ENCODE measurements at places on chromosomes 16 and 17.

GRCh38 chr16:88596483-88596882 lies 26.3 kb downstream of the ZC3H18 start:
- DNase-seq, result no peak

DNA sequence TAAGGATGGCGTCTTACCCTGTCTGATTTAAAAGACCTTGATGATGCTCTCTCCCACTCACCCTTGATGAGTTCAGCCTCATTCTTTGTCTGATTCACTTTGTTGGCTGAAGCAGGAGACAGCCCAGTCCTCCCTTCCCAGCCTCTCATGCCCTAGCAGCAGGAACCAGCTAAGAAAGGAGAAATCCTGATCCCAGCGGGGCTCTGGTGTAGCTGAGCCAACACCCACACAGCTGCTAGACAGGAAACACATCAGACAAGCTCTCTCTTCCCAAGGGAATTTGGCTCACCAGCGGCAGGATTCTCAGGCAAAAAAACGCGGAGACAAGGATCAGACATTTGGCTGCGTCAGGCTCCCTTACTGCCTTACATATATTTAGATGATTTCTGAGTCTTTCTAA lies 211.5 kb downstream of the CDH11 start:
- no peak for DNase-seq

DNA sequence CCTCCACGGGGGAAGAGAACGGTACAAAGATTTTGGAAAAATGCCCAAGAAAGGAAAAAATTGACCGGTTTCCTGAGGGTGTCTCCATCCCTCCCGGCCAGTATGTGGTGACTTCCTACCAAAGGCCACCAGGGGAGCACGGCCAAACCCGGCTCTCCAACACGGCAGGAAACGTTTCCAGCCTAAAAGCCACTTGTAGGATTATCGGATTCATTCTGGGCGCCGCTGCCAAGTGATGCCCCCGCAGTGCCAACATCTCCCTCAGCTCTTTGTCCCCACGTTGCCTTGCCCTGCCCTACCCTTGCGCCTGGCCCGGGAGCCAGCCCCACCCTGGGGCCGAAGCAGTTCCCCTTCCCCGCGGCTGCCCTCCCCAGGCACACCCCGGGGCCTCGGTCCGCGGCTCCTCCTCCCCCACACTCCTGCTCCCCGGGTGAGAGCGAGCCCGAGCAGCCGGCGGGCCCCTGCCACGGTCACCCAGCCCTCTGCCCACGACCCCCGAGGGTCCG lies 688 bp downstream of the CRK start:
- peak; percentile 13 for DNase-seq

DNA sequence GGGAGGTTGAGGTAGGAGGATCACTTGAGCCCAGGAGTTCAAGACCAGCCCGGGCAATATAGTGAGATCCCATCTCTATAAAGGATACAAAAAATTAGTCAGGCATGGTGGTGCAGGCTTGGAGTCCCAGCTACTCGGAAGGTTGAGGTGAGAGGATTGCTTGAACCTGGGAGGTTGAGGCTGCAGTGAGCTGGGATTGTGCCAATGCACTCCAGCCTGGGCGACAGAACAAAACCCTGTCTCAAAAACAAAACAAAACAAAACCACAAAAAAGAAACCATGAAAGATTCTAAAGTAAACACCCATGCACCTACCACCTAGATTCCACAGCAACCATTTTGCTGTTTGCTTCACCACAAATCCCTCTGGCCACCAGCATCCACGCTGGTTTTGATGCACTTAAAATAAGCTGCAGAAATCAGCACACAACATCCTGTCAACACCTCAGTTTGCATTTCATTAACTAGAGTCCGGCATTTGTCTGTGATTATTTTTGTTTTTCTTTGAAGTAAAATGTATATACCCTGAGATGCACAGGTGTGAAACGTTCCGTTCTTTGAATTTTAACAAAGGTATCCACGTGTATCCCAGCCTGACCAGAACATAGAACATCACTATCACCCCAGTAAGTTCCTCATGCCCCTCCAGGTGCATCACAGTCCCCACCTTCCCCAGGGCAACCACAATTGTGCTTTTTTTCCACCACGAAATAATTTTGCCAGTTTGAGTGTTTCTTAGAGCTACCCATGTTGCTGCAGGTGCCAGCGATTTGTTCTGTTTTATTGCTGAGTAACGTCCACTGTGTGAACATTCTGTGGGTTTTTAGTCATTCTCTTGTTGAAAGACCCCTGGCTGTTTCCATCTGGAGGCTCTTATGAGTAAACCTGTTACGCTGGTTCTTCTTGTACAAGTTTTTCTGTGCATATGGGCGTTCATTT lies 191.5 kb downstream of the SEC14L1 start:
- DNase-seq, result no peak

DNA sequence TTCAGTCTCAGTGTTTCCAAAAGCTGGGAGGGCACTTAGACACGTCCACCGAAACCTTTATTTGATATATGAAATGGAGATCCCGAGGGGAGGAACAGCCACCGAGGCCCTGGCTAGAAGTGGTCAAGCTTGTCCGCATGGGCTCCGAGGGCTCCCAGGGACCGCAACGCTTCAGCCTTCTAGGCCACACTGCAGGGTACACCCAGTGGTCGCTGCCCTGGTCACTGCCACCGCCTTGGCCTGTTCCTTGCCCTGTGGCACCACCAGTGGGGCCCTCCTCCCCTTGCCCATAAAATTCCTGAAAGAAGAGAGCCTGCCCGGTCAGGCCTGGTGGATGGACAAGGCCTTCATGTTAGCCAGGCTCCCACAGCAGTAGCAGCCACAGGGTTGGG lies 43.8 kb upstream of the SMPD3 start:
- no peak for DNase-seq

GRCh38 chr17:12727076-12727760 lies 61.5 kb downstream of the MYOCD start:
- no peak for DNase-seq

GRCh38 chr17:49549691-49550678 lies 25.7 kb upstream of the NXPH3 start:
- DNase-seq, result no peak

- DNase-seq, result no peak
These were observed 10.0 kb downstream of the USP32 start for GRCh38 chr17:60381958-60382357.

DNA sequence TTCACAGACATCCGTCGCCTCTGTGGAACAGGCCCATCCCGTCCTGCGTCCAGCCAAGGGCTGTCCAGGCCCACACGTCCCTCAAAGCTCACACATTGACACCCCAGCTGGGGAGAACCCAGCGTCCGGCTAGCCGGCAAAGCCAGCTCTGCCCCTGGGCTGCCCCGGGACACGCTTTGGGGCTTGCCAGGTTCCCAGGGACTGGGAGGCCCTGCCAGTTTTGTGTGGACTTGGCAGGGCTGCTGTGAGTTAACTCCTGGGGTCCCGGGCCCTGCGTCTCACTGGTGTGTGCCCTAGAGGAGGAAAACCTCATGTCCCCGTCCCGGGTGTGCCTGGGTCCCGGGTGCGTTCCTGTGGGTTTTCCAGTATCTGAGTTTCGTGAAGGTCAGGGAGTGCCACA lies 6.3 kb downstream of the SOX8 start:
- DNase-seq, result no peak

DNA sequence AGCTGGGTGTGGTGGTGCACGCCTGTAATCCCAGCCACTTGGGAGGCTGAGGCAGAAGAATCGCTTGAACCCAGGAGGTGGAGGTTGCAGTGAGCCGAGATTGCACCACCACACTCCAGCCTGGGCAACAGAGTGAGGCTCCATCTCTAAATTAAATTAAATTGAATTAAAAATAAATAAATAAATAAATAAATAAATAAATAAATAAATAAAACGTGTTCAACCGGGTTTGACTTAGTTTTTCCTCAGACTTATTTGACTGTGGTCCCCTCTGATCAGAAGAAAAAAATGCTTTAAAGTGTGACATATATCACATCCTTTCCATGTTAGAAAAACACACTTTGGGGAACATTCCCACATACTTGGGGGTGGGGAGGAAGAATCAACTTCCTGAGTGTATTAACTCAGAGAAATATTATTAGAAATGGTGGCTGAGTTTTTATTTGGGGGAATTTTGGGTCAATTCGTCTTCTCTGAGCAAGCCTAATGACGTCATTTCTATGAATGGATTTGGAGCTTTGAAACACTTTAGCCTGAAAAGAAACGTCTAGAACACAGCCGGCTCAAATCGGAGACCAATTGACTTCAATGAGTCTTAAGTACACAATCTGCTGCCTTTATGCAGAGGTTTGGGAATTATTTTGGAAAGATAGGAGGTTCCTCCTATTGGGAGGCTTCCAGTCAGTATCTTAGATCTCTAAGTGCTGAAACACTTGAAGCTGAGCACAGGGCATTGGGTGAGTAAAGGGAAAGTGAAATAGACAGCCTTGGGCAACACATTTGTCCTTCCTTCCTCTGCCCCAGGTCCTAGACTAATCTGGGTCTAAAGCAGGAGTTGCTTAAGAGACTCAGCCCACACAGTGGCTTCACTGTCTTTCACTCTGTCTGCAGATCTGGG lies 132.6 kb downstream of the PITPNC1 start:
- DNase-seq, result no peak

DNA sequence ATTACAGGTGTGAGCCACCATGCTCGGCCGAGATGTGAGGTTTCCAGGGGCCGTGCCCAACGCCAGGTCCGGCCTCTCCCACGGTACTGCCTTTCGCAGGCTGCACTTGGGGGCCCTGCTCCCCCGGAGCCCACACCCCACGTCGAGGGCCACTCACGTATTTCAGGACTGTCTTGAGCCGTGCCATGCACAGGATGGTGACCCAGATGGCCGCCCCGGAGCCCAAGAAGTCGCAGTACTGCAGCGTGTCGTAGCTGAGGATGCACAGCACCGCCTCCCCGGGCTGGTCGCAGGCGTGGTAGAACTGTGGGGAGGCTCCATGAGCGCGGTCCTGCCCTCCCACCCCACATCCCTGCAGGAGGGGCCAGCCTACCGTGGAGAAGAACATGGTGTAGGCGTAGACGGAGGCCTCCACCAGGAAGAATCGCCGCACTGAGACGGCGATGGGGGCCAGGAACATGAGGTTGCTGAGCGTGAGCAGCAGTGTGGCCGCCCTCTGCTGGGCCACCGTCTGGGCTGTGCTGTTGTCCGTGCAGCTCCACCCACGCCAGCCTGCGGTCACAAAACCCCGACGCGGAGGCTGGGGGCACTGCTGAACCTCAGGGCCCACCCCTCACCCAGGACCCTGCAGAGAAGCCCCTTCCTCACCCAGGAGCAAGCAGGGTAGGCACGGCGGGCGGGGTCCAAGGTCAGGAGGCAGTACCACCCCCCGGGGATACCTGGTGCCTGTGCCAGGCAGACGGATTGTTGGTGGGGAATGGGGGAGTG lies 3.7 kb upstream of the MRPL28 start:
- DNase-seq, result no peak

GRCh38 chr17:29156781-29157180 lies 23.4 kb downstream of the MYO18A start:
- DNase-seq, result no peak

- no peak for DNase-seq
These were observed 3.5 kb upstream of the ACSM3 start for GRCh38 chr16:20760346-20760745.

DNA sequence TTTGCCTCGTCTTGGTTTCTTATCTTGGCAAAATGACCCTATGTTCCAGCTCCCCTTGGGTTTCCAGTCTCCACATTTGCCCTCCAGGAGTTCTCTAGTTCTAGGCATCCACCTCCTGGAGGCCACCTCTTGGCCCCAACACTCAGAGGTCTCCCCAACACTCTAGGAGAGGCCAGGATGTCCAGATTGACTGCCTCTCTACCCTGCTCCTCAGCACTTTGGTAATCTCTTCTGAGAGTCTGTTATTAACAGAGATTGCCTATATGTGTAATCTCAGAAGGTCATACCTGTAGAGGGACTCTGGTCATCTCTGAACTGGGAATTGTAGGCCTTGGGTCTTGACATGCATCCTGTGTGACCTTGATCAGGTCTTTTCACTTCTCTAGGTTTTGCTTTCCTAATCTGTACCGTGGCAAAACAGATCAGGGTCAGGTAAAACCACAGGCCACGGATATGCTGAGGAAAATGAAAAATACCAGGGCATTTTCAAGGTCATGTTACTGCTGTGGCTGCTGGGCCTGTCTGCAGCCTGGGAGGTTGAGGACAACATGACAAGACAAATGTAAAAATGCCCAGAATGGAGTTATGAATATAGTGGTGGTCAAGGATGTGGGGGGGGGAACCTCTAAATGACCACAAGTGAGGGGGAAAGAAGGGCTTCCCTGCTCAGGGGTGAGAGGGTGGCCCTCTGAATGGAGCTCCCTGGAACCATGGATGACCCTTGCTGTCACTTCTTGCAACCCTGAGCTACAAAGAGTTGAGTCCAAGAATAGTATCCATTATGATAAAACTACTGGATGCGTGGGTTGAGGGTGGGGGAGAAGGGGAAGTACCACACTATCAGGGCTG lies 5.0 kb upstream of the CCL4L2 start:
- no peak for DNase-seq

- DNase-seq, result no peak
These were observed 12.2 kb upstream of the CPD start for GRCh38 chr17:30366536-30366935.

GRCh38 chr16:80066805-80067580 lies 466.5 kb upstream of the MAF start:
- DNase-seq, result no peak

DNA sequence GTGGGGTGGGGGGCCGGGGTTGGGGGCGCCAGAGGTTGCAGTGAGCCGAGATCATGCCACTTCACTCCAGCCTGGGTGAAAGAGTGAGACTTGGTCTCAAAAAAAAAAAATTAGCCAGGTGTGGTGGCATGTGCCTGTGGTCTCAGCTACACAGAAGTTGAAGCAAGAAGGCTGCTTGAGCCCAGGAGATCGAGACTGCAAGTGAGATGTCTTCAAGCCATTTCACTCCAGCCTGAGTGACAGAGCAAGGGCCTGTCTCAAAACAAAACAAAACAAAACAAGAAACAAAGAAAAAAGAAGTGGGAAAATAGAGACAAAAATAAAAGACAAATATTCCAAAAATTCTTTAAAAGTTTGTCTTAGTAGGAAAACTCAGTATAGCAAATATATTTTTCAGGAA lies 135.1 kb upstream of the CORO6 start:
- no peak for DNase-seq

GRCh38 chr17:73189417-73190099 lies 3.3 kb upstream of the COG1 start:
- no peak for DNase-seq

DNA sequence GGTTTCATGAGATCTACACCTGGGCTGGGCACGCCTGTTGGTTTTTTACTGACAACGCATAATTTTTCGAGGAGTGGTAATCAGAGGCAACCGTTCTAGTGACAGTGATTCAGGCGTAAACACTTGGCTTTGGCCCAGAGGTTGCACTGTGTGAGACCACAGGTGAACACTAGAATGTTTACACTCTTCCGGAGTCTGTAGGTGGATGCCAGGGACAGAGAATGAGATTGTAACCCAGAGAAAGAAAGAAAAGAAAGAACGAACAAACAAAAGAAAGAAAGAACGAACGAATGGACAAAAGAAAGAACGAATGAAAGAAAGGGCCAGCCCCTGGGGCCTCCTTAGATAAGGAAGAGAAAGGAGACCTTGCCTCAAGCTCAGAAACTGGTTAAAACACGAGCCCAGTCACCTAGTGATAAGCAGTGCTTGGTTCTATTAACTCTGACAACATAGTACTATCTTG lies 113.2 kb downstream of the PRKCB start:
- DNase-seq, result peak; percentile 49

GRCh38 chr17:15650741-15651582 lies 31.5 kb upstream of the FBXW10B start:
- no peak for DNase-seq
